ENCODE measurements at places on chromosomes 11 and 22.
A peak's percentile ranks its signal among the peaks of the same experiment; 100 is the strongest.

- DNase-seq = peak; percentile 71
Observed at GRCh38 chr11:75384438-75385080, 14.8 kb upstream of the RPS3 start.

GRCh38 chr11:10604340-10604748 lies 35.9 kb upstream of the LYVE1 start:
- no peak for DNase-seq

DNA sequence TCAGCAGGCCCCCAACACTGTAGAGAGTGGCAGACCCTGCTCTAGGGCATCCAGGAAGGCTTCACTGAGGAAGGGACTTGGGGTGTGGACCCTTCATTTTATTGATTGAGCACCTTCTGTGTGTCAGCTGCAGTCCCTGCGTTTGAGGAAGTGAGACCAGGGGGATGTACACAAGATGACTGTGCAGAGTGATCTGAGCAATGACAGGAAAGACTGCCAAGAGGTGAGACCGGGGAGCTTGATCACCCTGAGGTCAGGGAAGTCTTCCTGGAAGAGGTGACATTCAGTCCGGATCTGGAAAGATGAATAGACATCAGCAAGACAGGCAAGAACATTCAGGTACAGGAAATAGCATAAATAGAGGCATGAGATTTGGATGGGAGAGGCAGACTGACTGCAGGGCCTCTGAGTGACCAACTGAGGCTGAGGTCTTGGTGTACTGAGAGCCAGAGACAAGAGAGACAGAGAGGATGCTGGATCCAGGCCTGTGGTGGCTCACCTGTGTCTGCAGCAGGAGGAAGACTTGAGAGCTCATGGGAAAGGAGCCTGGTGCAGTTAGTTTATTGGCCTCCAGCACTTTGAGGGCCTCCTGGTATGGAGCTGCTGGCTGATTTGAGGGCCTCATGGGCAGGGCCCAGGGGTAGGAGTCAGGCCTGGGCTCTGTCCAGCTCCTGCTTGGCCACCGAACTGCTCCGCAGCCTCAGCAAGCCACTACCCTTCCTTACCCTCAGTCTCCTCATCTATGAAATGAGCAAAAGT lies 5.2 kb downstream of the DGAT2 start:
- DNase-seq = no peak

GRCh38 chr11:71988050-71988449 lies 10.7 kb upstream of the IL18BP start:
- DNase-seq = no peak

DNA sequence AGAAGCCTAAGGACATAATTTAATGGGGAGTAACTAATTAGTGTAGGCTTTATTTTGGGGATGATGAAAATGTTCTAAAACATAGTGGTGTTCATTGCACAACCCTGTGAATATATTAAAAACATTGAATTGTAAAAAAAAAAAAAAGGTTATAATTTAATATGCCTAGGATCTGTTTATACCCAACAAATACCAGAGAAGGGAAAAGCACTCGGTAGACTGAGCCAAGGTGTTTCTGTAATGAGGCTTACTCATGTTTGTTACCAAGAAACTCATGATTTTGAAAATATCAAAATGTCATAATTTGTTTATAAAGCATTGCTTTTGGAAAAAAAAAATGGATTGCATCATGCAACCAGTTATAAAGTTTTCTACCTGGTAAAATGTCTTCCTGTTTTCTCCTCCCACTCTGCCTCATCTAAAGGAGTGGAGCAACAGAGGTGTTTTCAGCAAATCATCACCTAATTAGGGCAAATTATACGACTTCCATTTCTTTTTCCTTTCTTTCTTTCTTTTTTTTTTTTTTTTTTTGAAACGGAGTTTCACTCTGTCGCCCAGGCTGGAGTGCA lies 14.2 kb upstream of the EIF3M start:
- no peak for DNase-seq

DNA sequence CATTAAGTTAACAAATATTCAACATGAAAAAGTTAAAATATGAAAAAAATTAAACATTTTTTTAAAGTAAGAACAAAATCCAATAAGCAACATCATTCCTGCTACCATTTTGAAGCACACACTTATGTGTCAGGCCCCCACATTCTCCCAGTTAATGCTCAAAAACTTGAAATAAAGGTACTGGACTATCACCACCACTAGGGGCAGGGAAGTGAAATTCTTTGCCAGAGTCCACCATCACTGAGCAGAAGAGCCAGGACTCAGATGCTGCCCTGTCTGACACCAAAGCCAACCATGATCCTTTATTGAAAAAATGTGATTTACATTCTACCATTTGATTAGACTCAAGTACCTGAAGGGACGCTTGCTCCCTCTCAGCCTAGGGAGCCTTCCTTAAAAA lies 39.1 kb downstream of the PITPNB start:
- no peak for DNase-seq

GRCh38 chr22:26789951-26790350 lies 132.6 kb downstream of the MIAT start:
- no peak for DNase-seq

GRCh38 chr22:49749885-49750510 lies 77.7 kb downstream of the BRD1 start:
- DNase-seq = no peak

DNA sequence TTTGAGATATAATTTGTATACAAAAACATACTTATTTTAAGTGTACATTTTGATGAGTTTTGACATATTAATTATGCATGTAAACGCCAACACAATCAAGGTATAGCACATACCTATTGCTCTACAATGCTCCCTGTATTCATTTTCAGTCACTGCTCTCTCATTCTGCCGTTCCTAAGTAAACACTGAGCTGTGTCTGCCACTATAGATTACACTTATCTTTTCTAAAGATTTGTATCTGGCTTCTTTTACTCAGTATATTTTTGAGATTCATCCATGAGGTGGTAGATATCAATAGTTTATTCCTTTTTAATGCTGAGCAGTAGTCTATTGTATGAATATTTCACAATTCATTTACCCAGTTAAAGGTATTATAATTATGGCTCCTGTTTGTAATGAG lies 25.4 kb upstream of the BACE1-AS start:
- no peak for DNase-seq

GRCh38 chr11:3206156-3206921 lies 12.3 kb downstream of the MRGPRG start:
- DNase-seq = no peak

- no peak for DNase-seq
Observed at GRCh38 chr11:27718346-27718862, 18.1 kb upstream of the BDNF start.

DNA sequence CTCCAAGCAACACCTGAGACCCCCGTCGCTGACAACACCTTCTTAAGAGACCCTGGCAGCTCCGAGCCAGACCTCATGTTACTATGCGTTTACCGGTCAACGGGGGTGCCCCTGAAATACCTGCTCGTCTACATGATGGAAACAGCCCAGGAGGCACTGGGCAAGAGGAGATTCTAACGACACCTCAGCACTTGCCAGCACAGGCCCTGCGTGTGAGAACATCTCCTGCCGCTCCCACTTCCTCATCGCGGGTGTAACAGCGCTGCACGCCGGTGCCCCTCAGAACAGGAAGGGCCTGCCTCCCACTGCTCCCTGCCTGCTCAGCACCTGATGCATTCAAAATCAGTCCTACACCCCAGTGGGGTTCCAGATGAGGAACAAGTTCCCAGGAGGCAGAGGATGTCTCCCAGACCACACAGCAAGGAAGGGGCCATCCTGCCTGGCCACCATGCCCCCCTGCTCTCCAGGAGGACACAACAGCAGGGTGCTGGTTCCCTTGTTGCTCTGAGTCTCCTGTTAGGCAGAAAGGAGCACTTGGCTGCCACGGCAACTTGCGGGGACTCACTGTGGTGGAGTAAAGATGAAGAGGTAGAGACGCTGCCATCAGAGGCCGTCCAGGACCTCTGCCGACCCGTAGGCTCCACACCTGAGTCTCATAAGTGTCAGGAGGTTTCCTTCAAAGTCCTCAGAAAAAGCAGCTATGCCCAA lies 2.1 kb downstream of the TOLLIP start:
- no peak for DNase-seq

GRCh38 chr11:33256813-33257159 lies 395 bp upstream of the HIPK3 start:
- no peak for DNase-seq

DNA sequence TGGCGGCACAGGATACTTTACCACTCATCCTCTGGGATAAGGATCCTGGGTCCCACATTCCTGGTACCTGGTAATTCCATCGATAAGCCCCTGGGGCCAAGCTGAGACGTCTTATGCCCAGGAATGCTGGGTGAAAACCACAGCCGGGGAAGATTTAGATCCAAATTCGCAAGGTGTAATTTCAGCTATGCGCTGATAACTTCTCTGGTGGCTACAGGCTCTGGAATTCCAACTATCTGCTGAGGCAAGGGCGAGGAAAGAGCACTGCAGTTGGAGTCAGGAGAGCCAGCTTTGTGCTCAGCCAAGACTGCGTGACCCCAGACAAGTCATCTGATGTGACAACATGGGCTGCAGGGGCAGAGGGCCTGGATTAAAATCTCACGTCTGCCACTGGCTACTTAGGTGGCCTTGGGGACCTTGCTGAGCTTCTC lies 9.9 kb upstream of the MYEOV start:
- no peak for DNase-seq

- DNase-seq = no peak
Observed at GRCh38 chr22:27433585-27434190, 367.9 kb downstream of the MN1 start.

Measured in T-helper 2 cell (primary cell).